Stimulated activated CD4-positive, alpha-beta T cell treated with anti-CD3 and anti-CD28 coated beads, Interleukin-4, amount 100 ng/mL, for 4 hours (primary cell): ENCODE measurements at places on chromosomes 2 and 18.

- DNase-seq, result no peak
These were observed 120.4 kb downstream of the PDE11A start for GRCh38 chr2:177952151-177952550.

GRCh38 chr18:48667276-48668254 is 128.7 kb downstream of the CTIF start:
- DNase-seq, result no peak

DNA sequence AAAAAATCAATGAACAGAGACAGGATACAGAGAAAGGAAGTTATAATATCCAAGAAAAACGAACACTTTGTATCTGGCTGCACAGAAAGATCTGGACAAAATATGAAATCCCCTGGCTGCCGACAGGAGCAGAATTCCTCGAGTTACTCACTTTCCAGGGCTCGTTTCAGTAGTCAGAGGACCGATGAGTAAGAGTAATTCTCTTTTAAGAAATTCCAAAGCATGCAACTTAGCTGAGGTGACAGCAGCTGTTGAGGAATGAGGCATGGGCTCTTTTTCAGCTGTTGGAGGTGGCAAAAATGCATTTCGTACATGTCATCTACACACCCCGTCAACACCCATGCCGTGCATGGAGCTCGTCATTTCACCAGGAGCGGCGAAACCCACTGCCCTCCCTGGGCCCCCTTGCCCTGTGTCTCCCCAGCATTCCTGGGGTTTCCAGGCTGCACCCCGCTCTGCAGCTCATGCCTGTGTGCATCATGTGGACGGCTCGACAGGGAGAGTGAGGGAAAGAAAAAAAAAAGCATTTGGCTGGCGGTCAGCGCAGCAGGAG is 210.8 kb upstream of the SMIM21 start:
- DNase-seq, result no peak

DNA sequence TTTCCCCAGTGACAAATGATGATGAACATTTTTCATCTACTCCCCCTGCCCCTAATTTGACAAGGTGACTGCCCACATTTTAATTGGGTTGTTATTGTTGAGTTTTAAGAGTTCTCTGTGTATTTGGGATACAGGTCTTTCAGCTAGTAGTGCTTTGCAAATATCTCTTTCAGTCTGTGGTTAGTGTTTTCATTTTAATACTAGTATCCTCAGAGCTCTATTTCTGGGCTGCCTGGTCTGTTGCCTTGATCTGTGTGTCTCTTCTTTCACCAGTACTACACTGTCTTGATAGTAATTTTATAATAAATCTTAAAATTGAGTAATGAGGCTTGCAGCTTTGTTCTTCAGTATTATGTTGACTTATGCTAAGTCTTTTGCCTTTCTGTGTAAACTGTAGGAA is 19.7 kb downstream of the EIF5B start:
- DNase-seq, result no peak

- no peak for DNase-seq
These were observed 522.8 kb upstream of the CDH7 start for GRCh38 chr18:65227970-65228369.

- no peak for DNase-seq
These were observed 4.1 kb downstream of the NEDD4L start for GRCh38 chr18:58048081-58048642.

GRCh38 chr2:240351826-240352426 is 83.5 kb upstream of the GPC1 start:
- no peak for DNase-seq

DNA sequence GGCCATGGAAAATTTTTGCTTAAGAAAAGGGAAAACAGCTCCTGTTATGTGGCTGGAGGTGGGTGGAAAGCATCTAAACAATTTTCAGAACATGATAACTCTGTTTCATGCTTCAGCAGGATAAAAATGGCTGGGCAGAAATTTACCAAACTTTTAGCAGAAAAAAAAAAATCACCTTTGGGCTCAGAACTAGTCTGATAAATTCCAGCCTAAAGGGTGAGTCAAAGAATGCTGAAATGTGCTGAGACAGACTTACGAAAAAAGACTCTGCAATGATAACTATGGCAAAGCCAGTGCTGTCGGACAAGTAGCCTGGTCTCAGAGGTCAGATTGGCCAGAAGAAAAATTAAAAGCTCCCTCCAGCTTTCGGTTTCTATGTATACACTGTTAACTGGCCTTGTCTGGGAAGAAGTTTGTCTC is 123.6 kb downstream of the LRATD1 start:
- no peak for DNase-seq

- DNase-seq, result no peak
These were observed 108.8 kb downstream of the SPHKAP start for GRCh38 chr2:228072669-228073068.

GRCh38 chr2:126915903-126916302 is 17.2 kb downstream of the TEX51 start:
- DNase-seq, result no peak

GRCh38 chr2:20425371-20425881 is 21.4 kb upstream of the RHOB start:
- DNase-seq, result no peak

- DNase-seq, result no peak
These were observed 66.7 kb upstream of the HPCAL1 start for GRCh38 chr2:10235909-10236550.

GRCh38 chr2:8684540-8684877 is 2.7 kb downstream of the ID2 start:
- peak; percentile 17 for DNase-seq

GRCh38 chr18:33115917-33116316 is 324.6 kb downstream of the CCDC178 start:
- no peak for DNase-seq

- DNase-seq, result no peak
These were observed 89.9 kb downstream of the MIB1 start for GRCh38 chr18:21830532-21830931.

DNA sequence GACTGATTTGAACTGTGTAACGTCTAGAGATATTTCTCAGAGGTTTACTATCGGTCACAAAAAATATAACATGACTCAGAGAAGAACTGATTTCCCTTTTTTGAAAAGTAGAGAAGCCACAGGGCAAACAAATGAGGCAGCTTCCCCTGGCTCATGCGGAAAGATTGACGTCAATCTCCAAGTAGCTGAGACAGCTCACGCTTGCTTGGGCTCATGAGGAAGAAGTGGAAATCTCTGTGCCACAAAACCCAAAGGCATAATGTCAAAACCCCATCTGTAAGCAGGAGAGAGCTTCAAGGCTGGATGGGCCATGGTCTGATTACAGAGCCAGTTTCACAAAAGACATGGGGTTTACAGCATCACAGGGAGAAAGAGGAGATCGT is 188.1 kb downstream of the ARL4C start:
- peak; percentile 40 for DNase-seq

GRCh38 chr2:161238560-161239325 is 69.5 kb upstream of the PSMD14 start:
- peak; percentile 35 for DNase-seq
